SW 1271 (cell line): ENCODE measurements at places on chromosomes 12 and 14.

DNA sequence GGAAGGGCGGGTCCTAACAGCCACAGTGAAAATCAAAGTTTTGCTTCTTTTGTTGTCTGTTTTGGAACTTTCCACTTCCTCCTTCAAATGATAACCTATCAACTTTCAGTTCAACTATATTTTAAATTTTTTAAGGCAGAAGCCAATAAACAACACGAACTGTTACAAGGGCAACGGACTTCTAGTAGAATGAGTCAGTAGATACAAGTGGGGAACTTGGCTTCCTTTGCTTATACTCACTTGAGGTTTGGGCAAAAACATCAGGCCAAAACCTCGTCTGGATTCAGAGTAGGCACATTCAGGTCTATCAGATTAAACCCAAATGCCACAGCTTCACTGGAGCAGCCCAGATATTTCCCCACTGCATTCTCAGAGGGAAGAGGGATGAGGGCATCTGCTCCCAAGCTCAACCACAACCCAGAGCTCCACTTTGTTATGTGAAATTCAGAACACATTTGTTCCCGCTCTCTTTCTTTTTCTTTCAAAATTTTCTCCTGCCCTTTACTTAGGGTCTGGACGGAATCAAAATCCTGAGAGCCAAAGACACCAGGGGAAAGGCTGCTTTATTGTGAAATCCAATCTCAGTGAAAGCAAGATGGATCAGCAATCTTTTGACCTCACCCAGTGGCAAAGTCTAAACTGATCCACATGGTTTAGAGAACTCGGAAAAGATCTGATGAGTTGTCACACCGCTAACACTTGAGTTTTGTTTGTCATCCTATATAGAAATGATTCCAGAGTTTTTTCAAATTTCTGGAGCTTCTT is 152.5 kb upstream of the BTG1 start:
- no peak for DNase-seq

DNA sequence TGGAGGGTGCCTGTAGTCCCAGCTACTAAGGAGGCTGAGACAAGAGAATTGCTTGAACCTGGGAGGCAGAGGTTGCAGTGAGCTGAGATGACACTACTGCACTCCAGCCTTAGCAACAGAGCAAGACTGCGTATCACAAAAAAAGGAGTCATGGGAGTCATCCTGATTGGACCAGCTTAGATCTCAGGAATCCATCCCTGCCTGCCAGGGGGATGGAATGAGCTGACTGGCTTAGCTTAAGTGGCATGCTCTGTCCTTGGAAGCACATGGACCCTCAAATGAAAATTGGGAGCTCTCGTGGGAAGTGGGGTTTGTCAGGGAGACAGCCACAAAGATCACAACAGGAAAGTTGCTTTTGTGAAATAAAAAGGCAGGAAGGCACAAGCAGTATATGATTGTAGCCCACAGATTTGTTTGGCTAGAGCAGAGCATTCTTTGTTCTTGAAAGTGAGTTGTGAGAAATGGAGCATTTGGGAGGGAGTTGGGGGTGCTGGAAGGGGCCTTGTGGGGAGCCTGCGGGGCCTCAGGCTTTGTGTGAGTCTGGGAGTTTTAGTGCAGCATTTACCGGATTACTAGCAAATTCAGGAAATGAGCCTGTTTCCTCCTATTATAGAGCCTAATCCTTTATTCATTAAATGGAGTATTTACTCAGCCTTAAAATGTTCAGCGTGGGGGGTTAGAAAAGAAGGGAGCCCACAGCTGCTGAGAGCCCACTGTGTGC is 30.7 kb downstream of the DGLUCY start:
- DNase-seq: no peak

DNA sequence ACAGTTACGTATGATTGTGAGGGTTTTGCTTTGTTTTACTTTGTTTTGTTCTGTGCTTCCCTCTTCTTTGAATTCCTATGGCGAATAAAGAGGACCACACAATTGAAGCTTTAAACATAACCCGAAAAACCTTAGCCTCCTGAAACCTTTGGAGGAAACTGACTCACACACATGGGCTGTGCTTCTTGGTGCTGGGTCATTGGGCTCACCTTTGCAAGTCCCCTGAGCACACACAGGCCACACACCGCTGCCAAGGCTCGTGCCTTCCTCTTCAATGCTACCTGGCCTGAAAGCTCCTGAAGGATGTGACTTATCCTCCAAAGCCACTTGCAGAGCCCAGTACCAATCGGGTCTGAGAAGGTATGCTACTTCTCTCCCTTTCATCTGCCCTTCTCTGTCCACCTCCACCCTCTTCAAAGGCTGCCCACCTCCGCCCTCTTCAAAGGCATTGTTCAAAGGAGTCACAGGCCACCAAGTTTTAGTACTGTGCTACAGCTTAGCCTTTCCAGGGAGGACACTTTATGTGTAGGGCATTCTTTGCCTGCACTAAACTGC is 114.6 kb downstream of the FOXN3 start:
- no peak for DNase-seq

GRCh38 chr12:34597548-34598351 is 575.5 kb downstream of the ALG10 start:
- DNase-seq: no peak

GRCh38 chr14:77646907-77647306 is 30.5 kb upstream of the SPTLC2 start:
- DNase-seq: no peak

GRCh38 chr14:75042035-75042434 is 9.2 kb downstream of the MLH3 start:
- no peak for DNase-seq

GRCh38 chr12:122610911-122611310 is 83.9 kb downstream of the KNTC1 start:
- DNase-seq: no peak

GRCh38 chr12:12023456-12023855 is 47.3 kb upstream of the BCL2L14 start:
- DNase-seq: no peak

GRCh38 chr12:57110104-57111030 is 795 bp downstream of the STAT6 start:
- DNase-seq: peak; percentile 32

DNA sequence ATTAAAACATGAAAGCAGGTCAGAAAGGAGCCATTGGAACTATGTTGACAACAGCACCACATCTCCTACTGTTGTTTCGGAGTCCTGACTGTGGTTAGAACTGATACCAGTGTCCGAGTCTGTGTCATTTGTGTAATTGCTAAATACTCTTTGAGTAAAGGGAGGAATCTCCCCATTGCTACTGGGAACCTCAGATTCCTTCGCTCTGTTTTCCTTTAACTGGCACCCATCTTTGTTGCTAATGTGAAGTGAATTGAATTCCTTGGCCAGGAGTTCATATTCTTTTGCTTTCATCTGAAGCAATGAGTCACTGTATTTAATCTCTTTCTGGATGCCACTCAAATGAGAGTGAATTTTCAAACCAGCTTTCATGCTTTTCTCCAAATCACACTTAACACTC is 31.5 kb downstream of the RASSF9 start:
- no peak for DNase-seq

- no peak for DNase-seq
Observed at GRCh38 chr12:29148596-29148910, 525 bp upstream of the FAR2 start.

- DNase-seq: peak; percentile 38
Observed at GRCh38 chr14:102795060-102795925, 18.0 kb downstream of the TRAF3 start.

GRCh38 chr12:120687578-120688289 is 785 bp downstream of the MLEC start:
- DNase-seq: peak; percentile 17

GRCh38 chr14:30450631-30451545 is 108.1 kb upstream of the G2E3 start:
- DNase-seq: no peak

GRCh38 chr12:1523558-1524050 is 70.8 kb downstream of the FBXL14 start:
- DNase-seq: no peak

DNA sequence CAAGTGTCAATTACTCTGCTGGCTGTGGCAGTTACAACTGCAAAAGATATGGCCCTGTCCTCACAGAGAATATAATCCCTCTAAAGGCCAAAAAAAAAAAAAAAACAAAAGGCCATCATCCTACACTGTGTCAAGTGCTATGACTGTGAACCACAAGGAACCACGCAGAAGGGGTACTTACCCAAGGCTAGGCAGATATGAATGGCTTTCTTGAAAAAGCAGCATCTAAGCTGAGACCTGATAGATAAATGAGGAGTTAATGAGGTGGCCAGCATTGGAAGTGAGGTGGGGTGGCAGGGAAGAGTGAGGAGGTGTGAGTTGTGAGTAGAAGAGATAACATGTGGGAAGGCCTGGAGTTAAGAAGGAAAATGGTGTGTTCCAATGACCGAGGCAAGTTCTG is 16.4 kb upstream of the IL22 start:
- no peak for DNase-seq

DNA sequence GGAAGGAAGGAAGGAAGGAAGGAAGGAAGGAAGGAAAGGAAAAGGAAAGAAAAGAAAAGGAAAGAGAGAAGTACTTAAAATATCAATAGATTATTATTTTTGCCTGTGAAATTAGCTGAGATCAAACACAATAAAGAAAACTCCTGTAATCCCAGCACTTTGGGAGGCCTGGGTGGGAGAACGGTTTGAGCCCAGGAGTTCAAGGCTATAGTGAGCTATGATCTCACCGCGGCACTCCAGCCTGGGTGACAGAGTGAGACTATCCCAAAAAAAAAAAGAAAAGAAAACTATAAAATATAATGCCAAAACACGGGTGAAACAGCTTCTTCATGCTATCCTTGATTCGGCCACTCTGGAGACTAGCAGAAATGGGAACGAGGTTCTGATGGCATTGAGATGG is 26.2 kb upstream of the CKAP4 start:
- DNase-seq: no peak

DNA sequence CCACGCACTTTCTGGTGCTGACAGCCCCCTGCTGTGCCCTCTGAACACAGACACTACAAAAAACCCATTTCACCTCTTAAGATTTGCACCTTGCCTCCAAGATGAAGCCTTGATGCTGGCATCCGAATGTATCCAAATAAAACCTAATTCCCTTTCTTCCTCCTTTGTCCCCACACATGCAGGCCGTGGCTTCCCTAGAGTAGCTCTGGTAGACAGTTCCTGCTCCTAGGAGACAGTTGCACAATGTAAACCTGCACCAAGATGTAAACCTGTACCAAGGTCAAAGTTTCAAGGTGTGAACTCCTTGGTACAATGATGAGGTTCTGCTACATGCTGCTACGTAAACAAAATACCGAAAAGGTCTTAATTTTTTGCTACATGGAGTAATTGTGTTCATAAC is 625 bp upstream of the ABHD12B start:
- DNase-seq: no peak

GRCh38 chr12:6890789-6891645 is 13.6 kb upstream of the LRRC23 start:
- DNase-seq: peak; percentile 89

DNA sequence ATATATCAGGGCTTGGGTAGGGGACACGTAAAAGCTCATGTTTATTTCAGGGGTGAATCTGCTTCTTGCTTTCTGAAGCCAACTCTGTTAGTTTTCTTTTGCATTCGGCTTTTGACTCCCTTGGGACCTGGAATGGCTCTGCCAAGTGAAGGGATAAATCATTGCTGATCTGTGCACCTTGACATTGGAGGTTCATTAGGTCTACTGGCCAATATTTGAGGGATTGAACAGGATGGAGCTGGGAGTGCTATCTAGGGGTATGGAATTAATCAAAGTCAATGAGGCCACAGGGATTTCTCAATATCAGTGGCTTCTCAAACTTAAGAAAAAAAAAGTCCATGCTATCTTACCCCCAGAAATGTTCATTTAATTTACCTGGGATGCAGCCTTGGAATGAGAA is 203.5 kb upstream of the RMST start:
- no peak for DNase-seq

DNA sequence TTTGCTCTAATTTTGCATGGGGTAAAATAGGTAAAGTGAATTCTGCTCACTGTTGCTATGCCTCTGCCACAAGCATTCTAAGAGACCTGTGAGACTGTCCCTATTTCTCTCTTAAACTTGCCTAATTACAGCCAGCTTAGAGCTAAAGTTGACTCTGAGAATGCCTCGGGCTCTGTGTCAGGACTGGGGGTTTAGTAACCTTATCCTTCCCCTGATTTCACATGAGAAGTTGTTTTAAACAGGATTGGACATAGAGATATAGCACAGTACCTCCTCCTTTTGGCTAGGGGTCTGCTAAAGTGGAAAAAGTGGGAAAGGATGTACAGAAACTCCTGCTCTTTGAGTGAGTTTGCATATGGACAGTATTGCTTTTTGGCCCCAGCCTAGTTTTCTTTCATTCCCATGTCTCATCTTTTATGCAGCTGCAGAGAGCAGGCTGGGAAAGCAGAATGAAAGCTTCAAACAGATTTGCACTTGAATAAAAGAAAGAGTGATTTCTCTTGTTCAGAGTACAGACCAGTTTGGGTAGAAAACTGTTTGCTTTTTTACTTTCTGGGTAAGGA is 122.0 kb downstream of the RAD51B start:
- DNase-seq: no peak

GRCh38 chr14:88233915-88234314 is 89.2 kb downstream of the KCNK10 start:
- DNase-seq: peak; percentile 17

GRCh38 chr14:61472801-61473376 is 151.5 kb downstream of the PRKCH start:
- no peak for DNase-seq

GRCh38 chr14:21191809-21192446 is 36.1 kb upstream of the OR5AU1 start:
- DNase-seq: no peak

DNA sequence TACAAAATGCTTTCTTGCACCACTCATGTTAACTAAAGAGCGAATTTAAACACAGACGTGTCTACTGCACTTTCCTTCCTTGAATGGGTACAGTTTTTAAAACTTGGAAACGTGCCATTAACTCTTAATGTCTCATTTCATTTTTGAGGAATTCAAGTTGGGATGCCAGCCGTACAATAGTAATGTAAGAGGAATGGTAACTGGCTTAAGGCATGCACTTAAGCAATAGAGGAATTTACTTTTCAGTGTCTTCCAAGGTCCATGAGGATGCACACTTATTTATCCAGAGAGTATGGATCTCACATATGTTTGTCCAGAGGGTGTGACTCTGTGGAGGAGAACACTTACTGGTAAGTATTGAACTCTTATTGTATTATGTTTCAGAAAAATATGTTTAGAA is 52.9 kb downstream of the PPP4R4 start:
- DNase-seq: no peak

GRCh38 chr14:99072433-99072832 is 199.6 kb downstream of the BCL11B start:
- DNase-seq: no peak

- no peak for DNase-seq
Observed at GRCh38 chr12:116338064-116338846, 60.8 kb upstream of the MED13L start.

- no peak for DNase-seq
Observed at GRCh38 chr12:32171211-32171610, 64.6 kb downstream of the BICD1 start.

DNA sequence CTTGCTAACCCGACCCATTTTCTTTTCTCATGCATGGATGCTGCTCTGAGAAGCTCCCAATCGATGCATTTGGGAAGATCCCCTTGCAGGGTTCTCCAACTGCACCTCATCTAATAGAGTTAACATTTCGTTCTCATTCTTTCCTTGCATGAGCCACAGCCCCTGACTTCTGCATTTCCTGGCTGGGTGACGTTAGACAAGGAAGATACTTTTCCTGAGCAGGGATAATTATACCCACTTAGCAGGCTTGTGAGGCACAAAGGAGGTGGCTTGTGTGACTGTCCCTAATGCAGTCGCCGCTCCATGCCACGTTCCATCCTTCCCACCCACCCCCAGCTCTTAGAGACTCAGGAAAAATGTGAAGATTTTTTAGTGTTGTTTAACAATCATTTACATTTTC is 195.1 kb downstream of the CHST11 start:
- no peak for DNase-seq
